ENCODE measurements at places on chromosomes 2 and 18.

GRCh38 chr18:9575558-9575957 lies 38.8 kb downstream of the PPP4R1 start:
- DNase-seq = peak; percentile 99

DNA sequence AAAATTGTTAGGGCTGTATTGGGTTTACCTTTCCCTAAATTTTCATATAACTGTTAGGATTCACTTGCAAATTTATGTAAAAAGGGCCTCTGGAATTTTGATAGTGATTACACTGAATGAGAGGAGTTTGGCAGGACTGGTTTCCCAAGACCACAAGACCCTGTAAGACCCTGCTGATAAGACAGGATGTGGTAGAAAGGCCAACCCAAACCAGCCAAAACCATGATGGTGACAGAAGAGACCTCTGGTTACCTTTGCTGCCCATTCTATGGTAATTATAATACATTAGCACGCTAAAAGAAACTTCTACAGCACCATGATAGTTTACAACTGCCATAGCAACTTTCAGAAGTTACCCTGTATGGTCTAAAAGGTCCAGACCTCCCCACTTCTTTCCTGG lies 8.3 kb upstream of the CASP10 start:
- no peak for DNase-seq

- no peak for DNase-seq
Observed at GRCh38 chr2:139237023-139237422, 456.8 kb upstream of the NXPH2 start.

GRCh38 chr18:28735731-28736130 lies 558.8 kb upstream of the CDH2 start:
- DNase-seq = peak; percentile 62

Data from dermis blood vessel endothelial cell (primary cell).